ENCODE measurements at places on chromosomes 7 and 10.

- DNase-seq: no peak
These were observed 123.6 kb downstream of the PON1 start for GRCh38 chr7:95200741-95201140.

- DNase-seq: no peak
These were observed 31.8 kb downstream of the WDR86 start for GRCh38 chr7:151378011-151378410.

GRCh38 chr7:111261496-111261895, 170.6 kb downstream of the LRRN3 start:
- DNase-seq: no peak

GRCh38 chr10:53361936-53362335, 589.4 kb upstream of the MBL2 start:
- DNase-seq: no peak

DNA sequence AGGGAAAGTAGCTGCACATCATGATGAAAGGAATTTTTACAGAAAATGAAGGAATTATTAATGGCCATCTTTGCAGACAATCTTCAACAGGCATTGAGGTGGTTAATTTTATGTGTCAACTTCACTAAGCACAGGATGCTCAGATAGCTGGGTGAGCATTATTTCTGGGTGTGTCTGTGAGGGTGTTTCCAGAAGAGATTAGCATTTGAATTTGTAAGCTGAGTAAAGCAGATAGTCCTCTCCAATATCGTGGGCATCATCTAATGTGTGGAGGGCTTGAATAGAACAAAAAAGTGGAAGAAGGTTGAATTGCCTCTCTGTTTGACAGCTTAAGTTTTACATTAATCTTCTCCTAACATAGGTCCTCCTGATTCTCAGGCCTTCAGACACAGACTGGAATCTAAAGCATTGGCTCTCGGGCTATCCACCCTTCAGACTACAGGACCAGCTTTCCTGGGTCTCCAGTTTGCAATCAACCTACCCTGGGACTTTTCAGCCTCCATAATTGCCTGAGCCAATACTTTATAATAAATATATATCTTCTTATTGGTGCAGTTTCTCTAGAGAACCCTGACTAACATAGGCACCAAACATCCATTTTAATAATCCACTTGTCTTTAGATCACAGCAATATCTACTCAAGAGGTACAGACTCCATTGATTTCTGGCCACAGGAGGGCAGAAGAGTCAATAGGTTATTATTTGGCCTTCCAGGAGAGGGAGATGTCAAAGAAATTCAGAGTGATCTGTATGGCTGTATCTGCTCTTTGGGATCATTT, 10.5 kb upstream of the CRPPA start:
- DNase-seq: no peak

DNA sequence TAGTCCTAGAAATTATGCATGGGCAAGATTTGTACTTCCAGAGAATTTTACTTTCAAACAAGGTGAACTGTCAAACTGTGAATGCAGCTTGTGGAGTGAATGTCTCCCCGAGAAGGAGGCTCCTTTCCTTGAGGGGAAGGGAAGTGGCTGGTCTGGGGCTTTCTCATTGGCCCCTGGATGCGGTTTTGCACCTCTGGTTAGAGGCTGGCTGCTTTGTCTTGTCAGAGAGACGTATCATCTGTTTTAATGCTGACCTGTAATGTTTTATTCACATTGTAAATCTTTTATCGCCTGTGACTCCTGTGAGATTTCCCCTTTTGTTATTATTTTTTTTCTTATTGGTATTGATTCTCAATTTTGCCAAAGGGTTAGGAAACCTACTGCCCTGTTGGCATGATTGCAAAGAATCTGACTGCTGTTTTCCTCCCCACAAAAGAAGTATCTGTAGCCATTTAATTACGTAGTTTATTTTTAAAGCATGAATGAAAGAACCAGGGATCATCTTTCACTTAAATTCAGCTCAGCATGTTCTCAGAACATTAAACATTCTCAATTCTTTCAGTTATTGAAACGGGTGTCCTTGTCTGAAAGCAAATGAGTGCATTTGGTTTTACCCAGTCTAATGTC, 238.3 kb upstream of the NFE2L3 start:
- no peak for DNase-seq

GRCh38 chr10:110138197-110138812, 69.1 kb upstream of the MXI1 start:
- no peak for DNase-seq
